ENCODE measurements at places on chromosomes 7 and 10. TPM values are rescaled to one million over a fixed set of nuclear protein-coding genes. Genes with fewer than 3 reads are reported as not detected.
A peak's percentile ranks its signal among the peaks of the same experiment; 100 is the strongest.

TRRAP gene
- 11.9 TPM for total RNA-seq

DNA sequence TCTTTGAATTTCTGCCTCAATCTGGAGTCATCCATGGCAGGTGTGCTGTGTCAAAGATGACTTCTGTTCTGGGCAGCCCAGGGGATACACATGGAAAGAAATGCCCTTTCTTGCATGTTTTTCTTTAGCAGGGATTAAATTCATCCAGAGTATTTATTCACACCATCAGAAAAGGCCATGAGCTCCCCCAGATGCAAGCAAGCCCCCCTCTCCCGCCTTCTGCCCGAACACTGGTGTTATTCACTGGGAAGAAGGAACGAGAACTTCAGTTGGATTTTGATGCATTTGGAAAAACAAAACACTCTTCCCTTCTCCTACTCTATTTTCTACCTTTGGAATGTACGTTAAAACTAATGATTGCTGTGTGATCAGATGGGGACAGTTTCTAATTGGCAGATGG is 1.4 kb downstream of the PLPP4 start:
- DNase-seq = no peak

DNA sequence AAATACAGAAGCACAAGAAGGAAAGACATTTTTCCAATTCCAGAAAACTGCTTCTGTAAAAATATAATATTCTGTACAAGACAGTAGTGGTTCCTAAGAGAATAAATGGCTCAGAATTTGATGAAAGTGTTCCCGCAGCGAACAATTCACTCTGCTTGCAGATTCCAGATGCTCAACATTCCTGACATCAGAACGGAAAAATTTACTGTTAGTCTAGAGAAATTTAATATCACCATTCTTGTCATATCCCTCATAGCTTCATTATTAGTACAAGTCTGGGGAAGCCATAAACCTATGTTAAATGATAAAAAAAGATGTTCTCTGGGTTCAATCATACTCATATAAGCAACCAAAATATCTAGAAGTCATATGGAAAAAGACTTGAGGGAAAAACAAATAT is 83.6 kb downstream of the MPP7 start:
- DNase-seq = no peak

GRCh38 chr10:13993673-13994089 is 337.0 kb downstream of the FRMD4A start:
- DNase-seq = peak; percentile 55

- no peak for DNase-seq
These were observed 85.9 kb downstream of the PRKAG2 start for GRCh38 chr7:151790830-151791620.

CCL24 gene
- not detected for total RNA-seq

DNA sequence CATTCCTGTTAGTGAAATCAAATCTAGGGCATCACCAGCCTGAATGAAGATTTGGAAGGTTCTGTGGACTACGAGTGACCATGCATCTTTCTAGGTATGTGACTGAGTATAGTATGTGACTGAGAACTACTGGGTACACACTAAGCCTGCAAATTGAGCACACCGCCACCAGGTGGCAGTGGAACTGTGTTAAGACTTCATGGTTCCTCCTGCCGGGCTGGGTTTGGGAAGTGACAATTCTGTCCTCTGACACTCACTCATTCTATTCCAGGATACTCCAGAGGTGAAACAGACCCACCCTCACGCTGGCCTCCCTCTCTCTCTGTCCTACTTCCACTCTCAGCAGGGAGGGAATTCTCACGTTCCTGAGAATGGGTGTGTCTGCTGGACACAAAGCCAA is 84.0 kb upstream of the TMEM248 start:
- no peak for DNase-seq

- DNase-seq = peak; percentile 65
These were observed 296.8 kb upstream of the CACNA2D1 start for GRCh38 chr7:82740246-82740848.

- DNase-seq = no peak
These were observed 33.9 kb downstream of the ASB13 start for GRCh38 chr10:5632446-5632845.

TMEM184A gene
- total RNA-seq = under 0.01 TPM

ADAM8 gene
- 0.13 TPM for total RNA-seq

- DNase-seq = no peak
These were observed 33.8 kb downstream of the PFKFB3 start for GRCh38 chr10:6236349-6237198.

DNA sequence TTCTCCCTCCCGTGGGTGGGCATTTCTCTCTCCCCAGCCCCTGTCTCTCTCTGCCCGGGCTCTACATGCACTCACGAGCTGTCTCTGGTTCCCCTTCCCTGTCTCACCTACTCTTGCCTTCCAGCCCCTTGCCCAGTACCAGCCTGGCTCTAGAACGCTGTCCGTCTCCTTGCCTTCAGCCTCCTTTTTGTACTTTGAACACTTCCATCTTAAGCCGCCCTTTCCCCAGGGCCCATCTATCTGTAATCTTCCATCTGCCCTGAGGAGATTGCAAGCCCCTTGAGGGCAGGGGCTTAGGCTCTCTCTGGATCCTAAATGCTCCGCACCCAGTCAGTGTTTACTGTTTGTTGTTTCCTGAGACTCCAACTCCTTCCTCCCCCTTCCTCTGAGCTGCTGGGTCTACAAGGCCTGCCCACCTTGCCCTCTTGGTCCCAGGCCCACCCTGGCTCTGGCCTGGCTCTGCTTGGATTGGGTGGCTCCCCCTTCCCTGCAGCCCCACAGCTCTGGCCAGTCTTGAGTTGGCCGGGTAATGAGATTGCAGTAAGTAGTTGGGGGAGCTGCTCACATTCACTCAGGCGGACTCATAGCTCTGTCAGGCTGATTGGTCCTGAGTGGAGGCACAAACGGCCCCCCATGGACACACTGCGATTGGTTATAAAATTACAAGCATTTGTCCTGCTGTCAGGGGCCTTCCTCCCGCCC is 28.3 kb downstream of the POLL start:
- DNase-seq = no peak

COL1A2 gene
- 9.2 TPM for total RNA-seq

CYP2E1 gene
- 0.13 TPM for total RNA-seq

DNA sequence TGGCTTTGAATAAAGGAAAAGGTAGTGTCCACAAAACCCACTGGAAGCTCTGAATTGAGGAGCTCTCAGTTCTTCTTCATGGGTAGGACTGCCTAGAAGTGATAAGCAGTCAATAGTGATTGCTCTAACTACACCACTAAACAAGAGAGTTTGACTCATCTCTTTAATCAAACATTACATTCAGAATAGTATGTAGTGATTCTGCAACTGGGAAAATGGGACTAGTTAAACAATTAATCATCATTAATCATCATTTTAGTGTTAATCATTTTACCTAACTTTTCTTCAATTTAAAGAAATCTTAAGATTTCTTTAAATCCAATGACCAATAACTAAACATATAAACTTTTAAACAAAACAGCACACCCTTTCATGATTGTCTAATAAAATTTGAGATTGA is 484.0 kb upstream of the FZD8 start:
- DNase-seq = no peak

DNA sequence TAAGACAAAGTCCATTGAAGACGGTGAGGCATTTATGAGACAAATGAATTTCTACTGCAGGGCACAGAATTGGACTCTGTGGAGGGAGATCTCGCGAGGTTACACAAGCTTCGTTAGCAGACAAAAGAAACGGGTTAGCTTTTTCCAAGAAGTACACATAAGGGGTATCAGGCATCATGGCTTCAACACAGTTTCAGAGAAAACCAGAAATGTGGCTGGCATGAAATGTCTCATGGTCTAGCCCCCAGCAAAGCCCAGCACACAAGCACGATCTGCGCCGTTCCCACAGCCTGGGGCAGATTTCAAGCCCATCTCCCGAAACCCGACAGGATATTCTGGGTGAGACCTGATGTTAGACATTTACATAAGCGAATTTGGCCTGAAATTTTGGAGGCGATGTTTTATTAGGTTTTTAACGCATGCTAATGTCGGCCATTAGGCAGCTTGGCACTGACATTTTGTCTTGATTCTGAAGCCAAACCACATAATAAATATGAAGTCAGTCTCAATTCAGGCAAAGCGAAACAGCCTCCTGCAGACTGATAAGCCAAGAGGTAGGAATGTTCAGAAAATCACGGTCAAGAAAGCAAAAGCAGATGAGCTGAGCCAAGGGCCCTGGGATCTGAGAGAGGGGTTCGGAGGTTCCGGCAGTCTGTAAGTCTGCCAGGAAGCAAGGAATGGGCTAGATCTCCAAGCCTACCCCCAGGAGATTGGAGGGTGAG is 240.5 kb downstream of the PRPF18 start:
- no peak for DNase-seq

DNA sequence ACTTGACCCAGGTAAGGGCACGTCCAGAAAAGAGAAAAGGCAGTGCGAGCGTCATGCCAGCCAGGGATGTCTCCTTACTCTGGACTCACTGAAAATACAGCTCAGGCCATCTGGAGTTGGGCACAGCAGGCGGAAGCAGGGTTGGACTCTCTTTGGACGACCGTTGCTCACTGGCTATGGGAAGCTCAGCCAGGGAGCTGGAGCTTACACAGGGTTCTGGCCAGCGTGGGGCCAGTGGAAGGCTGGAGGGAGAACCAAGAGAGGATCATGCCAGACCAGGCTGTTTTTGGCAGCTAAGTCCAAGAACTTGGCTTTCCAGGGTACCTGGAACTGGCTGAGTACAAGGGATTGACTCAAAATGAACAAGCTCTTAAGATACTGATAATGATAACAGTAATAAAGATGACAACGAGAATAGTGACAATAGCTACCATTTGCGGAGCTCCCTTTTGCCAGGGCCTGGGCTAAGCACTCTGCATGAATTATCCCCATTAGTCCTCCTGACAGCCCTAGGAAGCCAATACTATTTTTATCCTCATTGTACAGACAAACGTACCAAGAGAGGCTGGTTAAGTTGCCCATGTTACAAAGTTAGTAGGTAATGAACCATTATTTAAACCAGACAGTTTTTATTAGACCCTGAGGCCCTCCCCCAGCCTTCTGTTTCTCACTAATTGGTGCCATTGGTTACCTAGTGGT is 177.6 kb downstream of the PTPN20 start:
- no peak for DNase-seq

GRCh38 chr10:97904018-97904381 is 54.4 kb downstream of the GOLGA7B start:
- no peak for DNase-seq

- DNase-seq = no peak
These were observed 1193.0 kb upstream of the CELF2 start for GRCh38 chr10:9824631-9825071.

DNA sequence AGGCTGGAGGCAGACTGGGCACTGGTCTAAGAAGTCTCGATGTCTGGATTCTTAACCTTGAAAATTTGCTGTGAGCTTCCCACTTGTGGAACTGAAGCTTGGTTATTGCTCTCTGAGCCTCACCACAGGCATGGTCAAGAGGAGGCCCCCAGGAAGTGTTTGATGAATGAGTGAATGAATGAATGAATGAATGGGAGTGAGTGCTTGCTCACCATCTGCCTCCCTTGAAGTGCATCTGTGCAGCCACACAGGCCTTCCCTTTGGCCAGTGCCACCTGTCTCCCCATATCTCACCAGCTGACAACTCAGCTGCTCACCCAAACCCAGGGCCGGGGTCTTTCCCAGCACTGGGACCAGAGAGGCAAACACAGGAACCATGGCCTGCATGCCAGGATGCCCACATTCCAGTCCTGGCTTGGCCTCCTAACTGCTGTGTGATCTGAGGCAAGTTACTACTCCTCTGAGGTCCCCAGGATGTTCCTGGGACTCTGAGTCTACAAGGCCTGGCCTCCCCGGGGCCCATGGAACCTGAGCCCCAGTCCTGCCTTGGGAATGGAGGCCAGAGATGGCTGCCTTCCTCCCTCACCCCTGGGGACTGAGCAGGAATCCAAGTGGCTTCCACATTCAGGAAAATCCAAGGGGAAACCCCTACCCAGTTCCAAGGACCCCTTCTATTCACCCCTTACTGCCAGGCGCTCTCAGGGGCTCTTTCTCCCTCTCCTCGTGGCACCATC is 51.4 kb upstream of the SLC29A3 start:
- no peak for DNase-seq

CHST15 gene
- 72.9 TPM for total RNA-seq

GRM8 gene
- total RNA-seq = not detected

CLDN3 gene
- total RNA-seq = 0.26 TPM

DNA sequence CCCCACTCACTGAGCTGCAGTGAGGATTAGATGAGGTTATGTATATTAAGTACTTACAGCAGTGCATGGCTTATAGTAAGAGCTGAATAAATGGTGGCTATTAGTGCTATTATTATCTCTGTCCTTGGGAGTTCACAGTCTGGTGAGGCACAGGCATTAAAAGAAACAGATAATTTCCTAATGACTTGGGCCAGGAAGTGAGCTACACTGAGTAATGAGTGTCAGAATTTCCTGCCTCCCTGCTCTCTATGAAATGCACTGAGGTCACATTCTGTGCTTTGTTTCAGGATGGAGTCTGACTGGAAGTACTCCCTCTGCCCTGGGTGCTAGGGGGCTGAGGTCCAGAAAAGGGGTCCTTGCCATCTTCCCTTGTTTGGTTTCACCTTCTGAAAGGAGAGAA is 48.7 kb upstream of the LOXL4 start:
- DNase-seq = peak; percentile 73

DNA sequence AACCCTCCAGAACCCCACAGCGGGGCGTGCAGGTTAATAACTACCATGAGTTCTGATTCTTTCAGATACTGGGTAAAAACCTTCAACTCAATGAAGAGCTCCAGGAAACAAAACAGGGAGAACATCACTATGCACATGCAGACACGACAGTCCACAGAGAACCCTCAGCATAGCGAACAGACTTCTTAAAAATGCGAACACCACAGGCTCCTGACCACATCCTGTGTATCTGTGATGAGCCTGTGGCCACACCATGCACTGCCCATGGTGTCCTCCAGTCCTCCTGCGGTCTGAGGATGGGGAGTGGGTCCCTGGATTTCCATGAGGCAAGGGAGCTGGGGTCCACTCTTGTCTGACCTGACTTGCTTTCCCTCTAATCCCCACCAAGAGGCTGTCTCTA is 107.2 kb downstream of the COBL start:
- DNase-seq = no peak

- no peak for DNase-seq
These were observed 6.0 kb downstream of the RBP3 start for GRCh38 chr10:47354165-47354564.

DNA sequence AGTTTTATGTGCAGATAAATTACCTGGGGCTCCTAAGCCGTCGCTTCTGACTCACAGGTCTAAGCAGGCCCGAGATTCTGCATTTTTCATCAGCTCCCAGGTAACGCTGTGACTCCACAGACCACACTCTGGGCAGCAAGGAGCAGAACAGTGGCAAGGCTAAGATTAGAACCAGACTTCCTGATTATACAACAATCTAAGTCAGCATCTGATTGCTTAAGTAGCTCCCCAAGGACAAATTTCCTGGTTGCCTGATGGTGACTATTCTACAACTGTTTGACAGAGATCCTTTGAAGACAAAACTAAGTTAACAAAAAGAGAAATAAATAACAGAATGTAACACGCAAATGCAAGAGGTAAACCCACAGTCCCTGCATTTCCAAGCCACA is 69.0 kb downstream of the CREB3L2 start:
- DNase-seq = no peak

GRCh38 chr7:99013266-99014112 is 130.4 kb downstream of the SMURF1 start:
- DNase-seq = no peak

Data from dermis microvascular lymphatic vessel endothelial cell (primary cell).